ENCODE measurements at places on chromosomes 6 and 20.

DNA sequence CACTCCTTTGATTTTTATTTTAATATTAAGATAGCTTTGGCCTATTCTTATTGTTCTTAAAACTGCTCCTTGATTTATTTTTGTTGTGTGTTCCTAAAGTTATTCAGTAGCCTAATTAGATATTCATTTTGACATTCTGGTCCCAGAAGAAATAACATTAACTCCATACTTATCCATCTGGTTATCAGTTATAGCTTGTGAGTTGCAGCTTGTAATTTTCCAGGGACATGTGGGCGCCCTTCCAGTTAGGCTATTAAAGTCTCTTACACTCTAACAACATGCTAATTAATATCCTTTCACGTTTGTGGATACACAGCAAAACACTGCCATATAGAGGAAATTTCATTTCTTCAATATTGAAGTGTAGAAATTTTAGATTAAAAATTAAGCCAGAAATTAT, 987.5 kb downstream of the HACE1 start:
- no peak for DNase-seq

- no peak for DNase-seq
These were observed 102.7 kb upstream of the AHI1 start for GRCh38 chr6:135600086-135600702.

GRCh38 chr20:33180169-33180568, 12.2 kb downstream of the BPIFA2 start:
- DNase-seq = no peak

- no peak for DNase-seq
These were observed 44.7 kb downstream of the RGS17 start for GRCh38 chr6:153086225-153086990.

GRCh38 chr20:998231-998830, 3.8 kb downstream of the RSPO4 start:
- no peak for DNase-seq

GRCh38 chr20:54560357-54560756, 85.0 kb downstream of the DOK5 start:
- DNase-seq = no peak

- no peak for DNase-seq
These were observed 50.5 kb downstream of the MCUR1 start for GRCh38 chr6:13763740-13764381.

GRCh38 chr6:36033935-36034334, 6.3 kb downstream of the MAPK14 start:
- peak; percentile 65 for DNase-seq

DNA sequence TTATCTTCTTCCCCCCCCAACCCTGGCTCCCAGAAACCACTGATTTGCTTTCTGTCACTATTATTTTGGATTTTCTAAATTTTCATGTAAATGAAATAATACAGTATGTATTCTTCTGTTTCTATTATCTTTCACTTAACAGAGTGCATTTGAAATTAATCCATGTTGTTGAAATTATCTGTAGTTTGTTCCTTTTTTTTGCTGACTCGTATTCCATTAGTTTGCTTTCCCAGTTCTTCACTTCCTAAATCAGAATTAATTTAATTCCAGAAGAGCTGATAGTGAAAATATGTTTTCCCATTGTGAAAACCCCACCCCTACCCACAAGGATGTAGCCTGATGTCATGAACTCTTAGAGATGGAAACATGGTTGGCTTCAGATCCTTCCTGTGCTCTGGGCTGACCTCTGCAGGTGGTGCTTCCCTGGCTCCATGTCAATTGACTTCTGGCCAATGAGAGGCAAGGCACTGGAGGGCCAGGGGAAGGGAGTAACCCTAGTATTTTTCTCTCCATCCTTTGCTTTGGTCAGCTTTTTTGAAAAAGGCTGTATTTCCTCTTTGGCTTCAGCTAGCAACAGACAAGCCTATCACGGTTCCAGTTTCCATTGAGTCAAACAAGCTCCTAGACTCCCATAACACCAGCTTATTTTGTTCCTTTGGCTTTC, 244.4 kb upstream of the HSF2 start:
- no peak for DNase-seq

- peak; percentile 26 for DNase-seq
These were observed 62.6 kb upstream of the ADGRB3 start for GRCh38 chr6:68572525-68572924.

DNA sequence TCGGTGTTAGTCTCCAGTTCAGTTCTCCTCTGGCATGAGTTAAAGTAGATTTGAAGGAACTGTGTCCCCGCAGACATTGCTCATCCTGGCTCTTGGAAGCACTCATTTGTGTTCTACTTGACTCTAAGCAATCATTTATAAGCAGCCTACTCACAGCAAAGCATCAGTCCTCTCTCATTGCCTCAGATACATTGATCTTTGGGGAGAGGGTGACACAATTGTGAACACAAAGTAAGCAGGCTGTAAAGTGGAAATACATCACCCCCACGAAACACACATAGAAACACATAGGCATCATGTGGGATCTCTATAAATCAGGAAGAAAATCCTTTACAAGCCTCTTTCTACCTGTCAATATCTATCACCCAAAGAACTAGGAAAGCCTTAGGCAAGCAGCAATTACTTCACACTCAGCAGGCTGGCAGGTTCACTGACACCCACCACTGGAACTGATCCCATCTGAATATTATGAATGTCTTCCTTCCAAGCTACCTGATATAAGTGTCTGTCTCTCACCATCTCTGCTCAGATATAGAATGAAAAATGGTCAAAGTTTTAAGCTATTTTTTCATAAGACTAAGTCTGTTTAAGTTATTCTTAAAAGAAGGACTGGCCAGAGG, 675.8 kb downstream of the HACE1 start:
- DNase-seq = no peak

DNA sequence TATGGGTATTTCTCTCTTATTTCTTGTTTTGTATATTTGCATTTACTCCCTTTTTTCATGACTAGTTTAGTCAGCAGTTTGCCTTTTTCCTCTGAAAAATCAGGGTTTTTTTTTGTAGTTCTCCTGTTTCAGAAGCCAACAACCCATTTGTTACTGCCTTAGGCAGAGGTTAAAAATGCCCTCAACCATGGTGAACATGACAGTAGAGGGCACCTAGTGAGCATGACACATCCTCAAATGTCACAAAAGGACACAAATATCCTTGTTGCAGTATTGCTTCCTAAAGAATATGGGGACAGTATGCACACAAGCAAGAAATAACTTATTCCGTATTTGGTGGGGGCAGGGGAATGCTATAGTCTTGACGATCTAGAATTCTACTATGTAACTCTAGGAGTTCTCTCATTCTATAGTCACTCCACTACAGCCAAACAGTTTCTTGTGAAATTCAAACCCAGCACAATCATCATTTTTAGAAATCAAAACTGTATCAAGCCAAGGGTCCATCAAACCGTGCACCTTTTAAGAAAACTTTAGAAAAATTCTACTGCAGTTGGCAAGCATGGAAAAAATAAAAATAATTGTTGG, 47.0 kb downstream of the GOPC start:
- no peak for DNase-seq

DNA sequence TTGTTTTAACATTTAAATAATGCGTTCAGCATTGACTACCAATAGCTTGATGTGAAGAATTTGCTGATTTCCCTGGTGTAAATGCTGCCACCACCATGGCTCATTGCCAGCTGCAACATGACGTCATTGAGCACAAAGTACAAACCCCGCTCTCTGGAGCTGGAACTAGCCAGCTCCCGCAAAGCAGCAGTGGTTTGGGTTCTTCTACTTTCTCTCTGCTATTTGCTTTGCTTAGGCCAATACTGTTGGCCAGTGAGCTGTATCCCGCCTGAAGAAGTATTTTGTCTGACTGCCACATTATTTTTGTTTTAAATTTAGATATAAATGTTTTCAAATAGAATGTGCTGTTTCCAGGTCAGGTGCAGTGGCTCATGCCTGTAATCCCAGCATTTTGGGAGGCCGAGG, 47.4 kb upstream of the KIF13A start:
- no peak for DNase-seq

- no peak for DNase-seq
These were observed 246.2 kb downstream of the HIVEP2 start for GRCh38 chr6:142698751-142699150.

DNA sequence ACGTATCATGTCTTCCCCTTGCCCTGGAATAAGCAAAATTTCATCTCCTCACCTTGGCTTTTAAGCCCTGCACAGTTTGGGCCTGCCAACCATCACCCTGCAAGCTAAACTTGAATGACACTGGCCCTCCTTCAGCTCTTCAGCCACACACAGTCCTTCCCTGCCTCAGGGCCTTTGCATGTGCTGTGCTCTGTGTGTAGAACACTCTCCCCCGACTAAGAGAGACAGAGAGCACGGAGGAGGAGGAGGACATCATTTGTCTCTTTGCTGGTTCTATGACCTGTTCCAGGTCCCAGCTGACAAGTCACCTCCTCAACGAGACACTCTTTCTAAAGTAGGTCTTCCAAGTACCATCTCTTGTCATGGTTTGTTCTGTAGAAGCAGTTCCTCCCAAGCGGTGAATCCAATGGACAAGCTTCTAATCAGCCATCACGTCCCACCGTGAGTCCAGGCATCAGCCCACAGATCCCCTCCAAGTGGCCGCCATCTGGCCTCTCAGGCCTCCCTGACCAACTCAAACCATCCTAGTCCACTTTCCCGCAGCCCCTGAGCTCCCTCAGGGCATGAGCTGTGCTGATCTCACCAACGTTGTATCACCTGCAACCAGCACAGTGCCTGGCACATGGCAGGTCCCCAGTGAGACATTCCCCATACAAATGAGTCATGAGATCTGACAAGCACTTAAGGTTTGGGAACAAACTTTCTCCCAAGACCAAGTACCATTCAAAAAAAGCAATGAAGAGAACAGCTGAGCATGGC, 30.5 kb downstream of the NFATC2 start:
- DNase-seq = no peak

GRCh38 chr6:111541026-111541681, 58.1 kb upstream of the REV3L start:
- DNase-seq = no peak

GRCh38 chr6:156028335-156029131, 572.9 kb upstream of the NOX3 start:
- no peak for DNase-seq

DNA sequence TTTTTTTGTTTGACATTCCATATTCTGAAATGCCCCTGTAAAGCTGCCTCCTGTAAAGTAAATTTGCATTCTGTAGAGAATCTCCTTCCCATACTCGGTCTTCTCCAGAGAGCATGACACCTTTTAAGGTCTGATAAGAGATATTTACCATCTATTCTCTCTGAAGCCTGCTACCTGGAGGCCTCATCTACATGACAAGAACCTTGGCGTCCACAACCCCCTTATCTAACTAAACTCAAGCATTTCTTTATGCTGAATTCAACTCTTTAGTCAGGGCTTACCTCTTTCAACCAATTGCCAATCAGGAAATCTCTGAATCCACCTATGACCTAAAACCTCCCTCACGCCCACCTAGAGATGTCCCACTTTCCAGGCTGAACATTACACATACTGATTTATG, 51.6 kb downstream of the FAM184A start:
- DNase-seq = no peak

DNA sequence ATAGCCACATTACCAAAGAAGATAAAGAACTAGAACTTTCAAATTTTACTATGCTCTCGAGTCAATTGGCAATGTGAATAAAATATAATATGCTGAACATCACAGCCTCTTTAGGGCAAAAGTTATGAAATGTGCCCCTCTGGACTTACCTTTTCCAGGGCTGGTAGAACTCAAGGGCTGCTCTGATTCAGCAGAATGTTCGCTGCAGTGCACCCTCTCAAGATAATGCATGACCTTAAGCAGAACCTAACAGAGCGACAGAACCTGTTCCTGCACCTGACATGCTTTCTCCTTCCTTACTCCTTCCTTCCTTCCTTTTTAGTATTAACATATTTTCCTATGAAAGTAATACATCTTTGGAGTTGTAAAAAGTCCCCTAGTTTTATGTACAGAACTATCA, 65.4 kb upstream of the STXBP5 start:
- DNase-seq = no peak

Measured in activated CD8-positive, alpha-beta T cell treated with anti-CD3 and anti-CD28 coated beads, Interleukin-2, amount 10 ng/mL, durations not matched to agents 7 days and 5 days (primary cell).